ENCODE measurements at places on chromosomes 1 and 21.

- no peak for DNase-seq
Observed at GRCh38 chr1:241336335-241336734, 20.7 kb downstream of the RGS7 start.

- DNase-seq, result no peak
Observed at GRCh38 chr21:44426663-44427191, 28.6 kb upstream of the LRRC3 start.

DNA sequence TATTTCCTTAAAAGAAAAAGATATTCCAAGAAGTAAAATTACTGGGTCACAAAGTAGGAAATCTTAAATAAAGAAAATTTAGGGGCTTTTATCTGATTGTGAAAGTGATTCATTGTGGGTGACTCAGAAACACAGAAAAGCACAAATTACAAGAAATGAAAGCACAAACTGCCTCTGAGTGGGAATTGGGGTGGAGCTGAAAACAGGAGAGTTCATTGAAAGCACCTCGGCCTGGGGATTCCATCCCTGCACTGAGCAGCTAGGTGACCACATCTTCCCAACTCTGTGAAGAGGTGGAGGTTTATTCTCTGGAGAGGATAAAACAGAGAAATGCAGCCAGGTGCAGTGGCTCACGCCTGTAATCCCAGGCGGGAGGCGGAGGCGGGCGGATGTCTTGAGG is 7.4 kb downstream of the GJA4 start:
- DNase-seq, result no peak

- no peak for DNase-seq
Observed at GRCh38 chr21:26405071-26405470, 168.0 kb downstream of the CYYR1 start.

DNA sequence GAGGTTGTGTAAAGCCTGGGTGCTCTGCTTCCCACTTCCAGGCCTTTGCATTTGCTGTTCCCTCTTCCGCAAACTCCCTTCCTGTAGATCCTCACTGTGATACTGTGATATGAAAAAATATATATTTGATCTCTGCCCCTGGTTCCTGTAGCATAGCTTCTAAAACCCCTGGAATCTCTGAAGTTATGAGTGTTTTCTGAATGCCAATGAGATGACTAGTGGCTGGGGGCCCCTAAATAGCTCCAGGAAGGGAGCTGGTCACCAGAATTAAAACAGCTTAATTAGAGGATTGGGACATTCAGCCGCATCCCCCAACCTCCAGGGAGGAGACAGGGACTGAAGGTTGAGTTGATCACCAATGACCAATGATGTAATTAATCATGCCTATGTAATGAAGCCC is 21.9 kb downstream of the DUSP10 start:
- DNase-seq, result no peak

GRCh38 chr1:167617153-167618147 is 12.6 kb upstream of the RCSD1 start:
- peak; percentile 32 for DNase-seq

GRCh38 chr1:94715321-94715720 is 104.8 kb upstream of the SLC44A3 start:
- DNase-seq, result no peak

DNA sequence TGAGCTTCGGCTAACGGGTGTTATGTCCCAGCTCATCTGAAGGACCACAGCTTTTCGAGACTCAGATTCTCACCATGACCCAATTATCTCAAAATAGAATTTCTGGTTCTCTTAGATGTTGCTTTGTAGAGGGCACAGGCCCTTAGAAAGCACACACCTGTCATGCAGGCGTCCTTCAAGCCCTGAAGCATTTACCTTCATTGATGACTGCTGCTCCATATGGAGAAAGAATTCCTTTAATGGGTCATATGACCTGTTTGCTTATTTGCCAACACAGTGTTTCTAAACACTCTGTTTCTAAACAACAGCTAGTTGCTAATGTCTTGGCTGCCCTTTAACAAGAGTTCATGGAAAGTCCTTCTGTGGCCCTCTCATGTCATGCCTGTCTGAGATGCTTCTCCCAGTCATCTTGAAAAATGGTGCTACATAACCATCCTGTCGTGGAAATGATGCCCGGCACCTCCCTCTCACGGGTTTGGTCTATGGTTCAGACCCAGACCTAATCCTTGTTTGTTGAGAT is 495.7 kb downstream of the KIF26B start:
- no peak for DNase-seq

DNA sequence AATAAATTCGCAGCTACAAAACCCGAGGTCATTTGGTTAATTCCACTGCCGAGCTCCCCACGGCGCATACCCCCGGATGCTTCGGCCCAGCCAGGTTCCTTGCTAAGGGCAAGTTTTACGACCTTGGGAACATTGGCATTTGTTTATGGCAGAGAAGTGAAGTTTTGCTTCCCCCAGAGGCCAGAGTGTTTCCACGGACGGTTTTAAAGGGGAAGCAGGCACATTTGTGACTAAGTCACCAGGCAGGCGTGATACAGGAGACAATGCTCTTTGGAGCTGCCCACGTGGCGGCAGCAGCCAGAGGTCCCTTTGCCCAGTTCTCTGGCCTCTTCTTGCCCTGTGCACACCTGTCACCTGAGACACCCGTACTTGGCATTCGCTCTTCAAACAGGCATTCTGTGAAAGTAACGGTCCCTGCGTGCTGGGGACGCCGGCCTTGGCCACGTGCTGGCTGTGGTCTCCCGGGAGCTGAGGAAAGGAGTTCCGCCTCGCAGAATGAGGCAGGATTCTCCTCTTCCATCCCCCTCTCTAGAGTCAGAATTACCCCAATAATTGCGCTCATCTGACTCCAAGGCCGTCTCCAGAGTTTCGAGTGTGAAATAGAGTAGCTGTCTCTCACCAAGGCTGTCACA is 138.3 kb downstream of the PRDM16 start:
- DNase-seq, result no peak

GRCh38 chr1:177354247-177354646 is 183.5 kb downstream of the BRINP2 start:
- DNase-seq, result no peak

DNA sequence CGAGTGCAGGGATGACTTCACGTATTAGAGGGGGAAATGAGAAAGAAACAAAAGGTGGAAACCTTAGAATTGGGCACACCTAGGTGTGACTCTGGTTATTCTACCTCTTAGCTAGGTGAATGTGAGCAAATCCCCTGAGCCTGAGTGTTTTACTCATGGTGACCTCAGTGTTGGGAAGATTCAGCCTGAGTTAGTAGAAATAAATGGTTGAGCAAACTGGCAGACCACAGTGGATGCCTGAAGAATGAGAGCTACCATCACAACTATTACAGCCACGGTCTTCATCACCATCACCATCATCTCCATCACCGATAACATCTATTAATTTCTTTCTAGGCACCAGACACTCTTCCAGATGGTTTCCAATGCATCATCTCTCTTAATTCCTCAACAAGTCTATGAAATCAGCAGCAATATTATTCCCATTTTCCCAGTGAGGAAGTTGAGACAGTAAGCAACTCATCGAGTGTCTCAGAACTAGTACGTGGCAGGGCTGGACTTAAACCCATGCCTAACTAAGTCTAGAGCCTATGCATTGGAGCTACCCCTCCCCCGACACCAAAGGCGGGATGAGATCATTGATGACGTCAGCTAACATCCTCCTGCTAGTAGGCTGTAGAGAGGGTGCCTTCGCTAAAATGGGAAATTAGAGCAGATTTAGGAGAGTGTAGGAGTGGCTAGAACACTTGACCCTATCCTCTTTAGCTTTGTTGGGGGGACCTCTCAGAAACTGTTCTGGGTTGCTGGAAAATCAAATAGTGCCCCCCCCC is 7.9 kb upstream of the KAZN start:
- no peak for DNase-seq

- DNase-seq, result no peak
Observed at GRCh38 chr1:14345946-14346550, 252.4 kb upstream of the KAZN start.

DNA sequence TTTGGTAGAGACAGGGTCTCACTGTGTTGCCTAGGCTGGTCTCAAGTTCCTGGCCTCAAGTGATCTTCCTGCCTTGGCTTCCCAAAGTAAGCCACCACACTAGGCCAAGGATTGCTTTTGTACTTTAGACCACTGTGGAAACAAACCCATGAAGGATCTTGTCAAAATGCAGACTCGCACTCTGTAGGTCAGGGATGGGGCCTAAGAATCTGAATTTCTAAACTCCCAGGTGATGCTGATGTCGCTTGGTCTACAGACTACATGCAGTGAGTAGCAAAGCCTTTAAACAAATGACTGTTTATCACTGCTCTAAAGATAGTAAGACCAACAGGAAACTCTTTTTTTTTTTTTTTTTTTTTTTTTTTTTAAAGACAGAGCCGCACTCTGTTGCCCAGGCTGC is 54.1 kb upstream of the MUTYH start:
- no peak for DNase-seq

- no peak for DNase-seq
Observed at GRCh38 chr1:10186331-10187025, 23.9 kb upstream of the KIF1B start.

DNA sequence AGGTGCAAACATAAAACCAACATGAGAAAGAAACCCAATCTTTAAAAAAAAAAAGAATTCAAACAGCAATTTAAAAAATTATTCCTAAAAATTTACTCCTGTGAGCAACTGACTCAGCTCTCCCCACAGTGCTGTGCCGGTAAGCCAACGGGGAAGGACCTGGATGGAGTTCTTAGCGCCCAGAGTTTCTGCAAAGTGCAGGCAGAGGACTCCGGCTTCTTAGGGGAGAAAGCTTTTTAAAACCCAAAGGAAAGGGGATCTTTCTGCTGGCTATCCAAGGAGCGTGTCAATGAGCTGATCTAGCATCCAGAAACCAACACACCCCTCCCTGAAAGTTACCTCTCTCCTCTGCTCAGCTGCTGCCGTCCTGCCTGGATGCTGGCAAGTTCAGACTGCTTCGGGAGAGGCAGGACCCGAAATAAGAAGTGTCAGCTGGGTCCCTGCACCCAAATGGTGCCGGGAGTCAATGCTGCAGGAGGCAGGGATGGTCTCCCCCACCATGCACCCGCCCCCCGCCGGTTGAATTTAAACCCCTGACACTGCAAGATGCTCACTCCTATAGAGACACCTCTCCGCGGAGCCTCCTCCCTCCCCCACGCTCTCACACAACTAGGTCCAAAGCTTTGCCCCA is 32.2 kb upstream of the H6PD start:
- no peak for DNase-seq

- peak; percentile 51 for DNase-seq
Observed at GRCh38 chr1:184881941-184882913, 92.1 kb downstream of the NIBAN1 start.

DNA sequence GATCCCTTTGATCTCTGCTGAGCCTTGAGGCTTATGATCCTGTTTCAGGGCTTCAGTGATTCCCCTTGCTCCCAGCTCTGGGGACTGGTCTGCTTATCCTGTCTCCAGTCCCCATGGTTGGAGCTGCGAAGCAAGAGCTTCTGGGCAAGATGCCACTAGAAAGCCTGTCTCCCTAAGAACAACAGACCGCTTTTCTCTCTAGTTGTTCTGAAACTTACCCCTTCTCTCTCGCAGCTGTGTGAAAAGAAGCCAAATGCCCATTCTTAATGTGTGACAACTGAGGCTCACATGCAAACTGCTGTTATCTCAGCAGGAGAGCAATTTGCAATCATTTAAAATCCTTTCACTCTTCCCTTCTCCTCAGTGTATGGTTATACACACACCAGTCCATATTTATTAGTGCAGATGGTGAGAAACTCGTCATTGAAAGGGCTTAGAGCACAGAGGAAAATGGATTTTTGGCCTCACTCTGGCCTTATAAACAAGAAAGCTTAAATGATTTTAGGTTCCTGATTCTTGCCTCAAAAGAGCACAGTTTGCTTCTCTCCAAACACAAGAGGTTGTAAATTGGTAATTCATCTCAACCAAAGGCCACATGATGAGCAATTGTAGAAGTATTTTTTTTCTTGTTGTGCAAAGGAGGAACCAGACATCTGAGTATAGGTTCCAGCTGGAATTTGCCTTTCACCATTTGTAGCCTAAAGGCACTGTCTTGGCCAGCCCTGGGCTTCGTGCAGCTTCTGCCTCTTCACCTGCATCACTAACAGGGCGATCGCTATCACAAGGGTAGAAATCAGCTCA is 179.2 kb upstream of the LMO4 start:
- no peak for DNase-seq

GRCh38 chr21:31130821-31131220 is 92.5 kb upstream of the KRTAP19-8 start:
- no peak for DNase-seq

- no peak for DNase-seq
Observed at GRCh38 chr1:181081395-181081794, 7.1 kb upstream of the IER5 start.

- no peak for DNase-seq
Observed at GRCh38 chr21:34843562-34843961, 174.8 kb downstream of the CLIC6 start.

DNA sequence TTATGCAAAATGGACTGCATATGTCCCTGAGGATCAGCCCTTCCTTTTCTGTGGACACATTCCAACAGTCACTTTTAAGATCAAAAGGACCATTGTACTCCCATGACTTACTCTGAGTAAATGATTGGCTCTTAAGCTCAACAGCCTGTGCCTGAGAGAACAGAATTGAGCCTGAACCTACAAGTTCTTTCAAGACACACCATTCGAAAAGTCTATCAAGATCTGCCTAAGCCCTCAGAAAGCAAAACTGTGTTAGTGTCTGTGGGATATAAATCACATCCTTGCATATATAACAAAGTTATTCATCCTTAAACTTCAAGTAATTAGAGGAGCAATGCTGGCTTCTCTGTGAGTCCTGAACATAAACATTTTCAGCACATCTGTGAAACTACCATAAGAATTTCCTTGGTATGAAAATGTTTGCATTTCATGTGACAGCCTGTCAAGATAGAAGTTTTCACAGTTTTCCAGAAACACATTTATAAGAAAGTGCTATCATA is 41.6 kb downstream of the PCNX2 start:
- DNase-seq, result no peak

DNA sequence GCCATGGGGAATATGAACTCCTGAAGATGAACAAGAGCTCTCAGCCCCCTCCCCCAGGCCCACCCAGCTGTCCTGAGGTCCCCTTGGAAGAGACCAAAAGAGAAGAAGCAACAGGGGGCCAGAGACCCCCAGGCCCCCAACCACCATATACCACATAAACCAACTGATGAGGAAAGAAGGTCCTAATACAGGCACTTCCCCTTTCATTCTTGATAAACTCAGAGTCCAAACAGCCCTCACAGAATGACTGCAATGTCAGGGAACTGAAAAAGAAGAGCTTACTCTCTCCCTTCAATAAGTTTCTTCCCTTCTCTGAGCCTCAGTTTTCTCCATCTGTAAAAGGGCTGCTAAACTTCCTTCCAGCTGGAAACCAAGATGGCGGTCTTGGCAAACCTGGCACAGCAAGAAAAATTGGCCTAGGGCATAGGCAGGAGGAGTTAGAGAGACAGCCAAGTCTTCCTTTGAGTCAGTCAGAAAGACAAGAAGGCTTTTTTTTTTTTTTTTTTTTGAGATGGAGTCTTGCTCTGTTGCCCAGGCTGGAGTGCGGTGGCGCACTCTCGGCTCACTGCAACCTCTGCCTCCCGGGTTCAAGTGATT is 90.5 kb downstream of the VWA5B1 start:
- no peak for DNase-seq

Data from activated CD4-positive, alpha-beta T cell treated with anti-CD3 and anti-CD28 coated beads, Interleukin-2, amount 50 U/mL, for 48 hours (primary cell).